Stimulated activated CD8-positive, alpha-beta memory T cell treated with anti-CD3 and anti-CD28 coated beads, Interleukin-2, amount 100 ng/mL, for 1 hour (primary cell): ENCODE measurements at places on chromosomes 4 and X.

- peak; percentile 88 for DNase-seq
Measured at GRCh38 chrX:154368630-154369448, 5.6 kb downstream of the FLNA start.

DNA sequence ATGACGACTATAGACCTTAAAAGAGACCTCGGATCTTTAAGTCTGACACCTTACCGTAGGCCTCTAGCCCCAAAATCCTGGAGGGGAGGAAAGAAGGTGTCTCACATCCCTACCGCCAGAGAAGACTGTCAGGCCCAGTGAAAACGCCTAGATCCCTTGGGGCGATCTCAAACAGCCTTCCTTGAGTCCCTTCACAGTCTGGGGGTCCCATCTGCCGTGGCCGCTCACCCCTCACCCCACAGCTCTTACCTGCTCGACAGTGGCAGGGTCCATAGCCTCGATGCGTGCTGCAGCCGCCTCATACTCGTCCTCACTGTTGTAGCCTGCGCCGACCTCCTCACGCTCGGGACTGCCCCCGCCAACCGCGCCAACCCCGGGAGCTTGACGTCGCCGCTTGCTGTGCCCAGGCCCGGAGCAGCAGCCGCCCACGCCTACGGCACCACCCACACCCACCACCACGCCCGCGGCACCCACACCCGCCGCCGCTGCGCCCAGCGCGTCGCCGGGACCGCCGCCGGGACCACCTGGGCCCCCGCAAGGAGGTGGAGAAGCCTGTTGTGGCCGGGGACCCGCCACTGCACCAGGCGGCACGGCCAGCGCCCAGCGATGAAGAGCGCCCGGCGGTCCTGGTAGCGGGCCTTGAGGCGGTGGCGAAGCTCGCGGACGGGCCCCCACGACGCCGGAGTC is 536 bp downstream of the OTUD5 start:
- peak; percentile 31 for DNase-seq

DNA sequence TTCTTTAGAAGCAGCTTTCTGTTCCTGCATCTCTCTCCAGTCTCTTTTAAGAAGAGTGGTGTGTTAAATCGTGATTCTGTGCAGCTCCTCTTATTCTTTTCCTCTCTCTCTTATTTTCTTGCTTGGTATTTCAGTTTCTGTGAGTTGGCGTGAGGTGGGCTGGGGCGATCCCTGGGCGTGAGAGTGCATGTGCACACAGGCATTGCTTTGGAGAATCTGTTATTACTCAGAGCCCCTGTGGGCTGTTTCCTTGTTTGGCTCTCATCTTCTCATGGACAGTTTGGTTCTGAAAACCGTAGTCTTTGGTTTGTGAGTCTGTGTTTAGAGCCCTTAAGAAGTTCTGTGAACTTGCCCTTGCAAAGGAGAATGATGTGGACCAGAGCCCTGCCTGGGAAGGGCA is 97.2 kb upstream of the CLNK start:
- no peak for DNase-seq

DNA sequence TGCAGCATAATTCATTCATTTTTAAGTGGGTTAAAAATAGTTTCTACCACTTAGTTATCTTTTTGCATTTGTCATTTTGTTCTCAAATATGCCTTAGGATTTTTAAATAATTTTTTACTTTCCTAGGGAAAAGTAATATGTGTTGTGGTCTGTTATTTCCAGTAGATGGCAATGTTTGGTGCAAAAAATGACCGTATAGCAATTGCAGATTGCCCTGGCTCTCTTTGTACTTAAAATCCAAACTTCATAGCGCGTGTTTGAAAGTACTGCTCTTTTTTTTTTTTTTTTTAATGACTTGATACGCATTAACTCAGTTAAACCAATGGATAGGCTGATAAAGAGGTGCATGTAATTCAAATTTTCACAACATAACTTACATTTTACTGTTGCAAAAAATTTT is 74.4 kb upstream of the RBMX start:
- DNase-seq: no peak

- DNase-seq: no peak
Measured at GRCh38 chr4:7758476-7758875, 181.2 kb downstream of the AFAP1 start.

GRCh38 chrX:103628386-103629317 is at the start of gene TCEAL1:
Gene TCEAL1, plus strand, starts transcription at chrX:103628975. Its CDS starts 942 bp downstream, at chrX:103629917.
- no peak for DNase-seq

GRCh38 chr4:5973486-5974220 is 44.6 kb downstream of the C4orf50 start:
- DNase-seq: no peak

GRCh38 chr4:84366161-84366560 is 132.9 kb downstream of the NKX6-1 start:
- no peak for DNase-seq

- no peak for DNase-seq
Measured at GRCh38 chrX:100976211-100976610, 6.7 kb downstream of the ARL13A start.

- DNase-seq: no peak
Measured at GRCh38 chr4:184250795-184251669, 33.4 kb upstream of the ENPP6 start.

DNA sequence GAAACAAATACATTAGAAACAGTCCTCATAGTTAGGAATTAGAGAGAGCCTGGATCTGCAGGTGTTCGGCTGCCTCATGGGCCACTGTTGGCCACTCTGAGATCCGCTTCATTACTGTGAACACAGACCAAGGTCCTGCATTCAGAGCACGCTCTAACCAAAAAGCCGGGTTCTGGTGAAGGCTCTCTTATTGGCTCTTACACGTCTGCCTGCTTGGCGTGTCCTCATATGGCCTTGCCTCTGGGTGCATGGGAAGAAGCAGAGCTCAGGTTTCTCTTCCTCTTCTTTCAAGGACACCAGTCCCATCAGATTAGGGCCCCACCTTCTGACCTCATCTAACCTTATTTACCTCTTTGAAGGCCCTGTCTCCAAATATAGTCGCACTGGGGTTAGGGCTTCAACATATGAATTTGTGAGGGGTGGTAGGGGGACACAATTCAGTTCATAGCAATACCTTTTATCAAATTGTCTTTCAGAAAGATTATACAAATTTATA is 37.1 kb upstream of the ELF2 start:
- DNase-seq: no peak

GRCh38 chr4:168888715-168889215 is 121.3 kb downstream of the CBR4 start:
- DNase-seq: no peak

- no peak for DNase-seq
Measured at GRCh38 chrX:15511563-15511962, 11.0 kb downstream of the BMX start.

DNA sequence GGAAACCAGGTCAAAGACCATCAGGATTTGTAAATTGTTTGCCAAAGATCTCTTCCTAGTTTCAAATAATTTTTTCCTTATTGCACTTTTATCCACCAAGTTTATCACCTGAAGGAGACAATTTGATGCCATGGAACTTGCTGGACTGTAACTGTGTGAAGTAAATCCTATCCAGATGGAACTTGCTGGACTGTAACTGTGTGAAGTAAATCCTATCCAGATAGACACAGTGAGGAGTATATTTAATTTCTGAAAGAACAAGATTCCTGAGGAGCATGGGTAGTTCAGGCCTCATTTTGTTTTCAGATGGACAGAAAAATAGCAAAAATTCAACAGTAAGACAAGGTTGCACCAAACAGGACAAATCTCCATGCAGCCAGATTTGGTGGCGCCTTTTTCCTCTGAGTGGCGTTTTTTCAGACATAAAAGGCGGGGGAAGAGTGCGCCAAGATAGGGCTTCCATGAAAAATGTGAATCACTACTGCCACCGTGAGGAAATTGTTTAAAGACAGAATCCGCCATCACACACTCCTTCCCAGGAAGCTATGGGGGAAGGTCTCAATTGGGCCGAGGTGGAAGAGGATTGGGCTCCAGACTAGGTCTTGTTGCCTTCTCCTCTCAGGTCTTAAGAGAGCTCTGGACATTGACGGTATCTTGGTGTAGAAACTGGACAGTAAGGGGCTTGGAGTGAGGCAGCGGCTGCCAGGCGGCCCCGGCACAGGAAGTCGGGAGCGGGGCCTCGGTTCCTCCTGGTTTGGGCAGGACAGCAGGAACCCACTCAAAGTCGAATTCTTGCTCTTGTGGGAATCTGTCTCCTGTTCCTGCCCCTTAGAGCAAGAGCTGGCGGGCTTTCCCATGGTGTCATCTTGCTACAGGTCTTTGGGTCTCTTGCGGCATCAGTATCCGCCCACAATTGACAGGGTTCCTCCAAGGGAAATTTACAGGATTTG is 234.7 kb downstream of the OR13H1 start:
- no peak for DNase-seq

GRCh38 chr4:156971676-156972378 is at the start of gene PDGFC:
Gene PDGFC, minus strand, starts transcription at chr4:156971799. Its CDS starts 896 bp downstream, at chr4:156970903.
- no peak for DNase-seq

- DNase-seq: no peak
Measured at GRCh38 chr4:602559-602942, 22.8 kb upstream of the PDE6B start.

GRCh38 chrX:118182681-118183080 is 66.1 kb upstream of the KLHL13 start:
- DNase-seq: no peak
